Fibroblast of upper back skin (primary cell): ENCODE measurements at places on chromosomes 16 and 17.
A peak's percentile ranks its signal among the peaks of the same experiment; 100 is the strongest.

DNA sequence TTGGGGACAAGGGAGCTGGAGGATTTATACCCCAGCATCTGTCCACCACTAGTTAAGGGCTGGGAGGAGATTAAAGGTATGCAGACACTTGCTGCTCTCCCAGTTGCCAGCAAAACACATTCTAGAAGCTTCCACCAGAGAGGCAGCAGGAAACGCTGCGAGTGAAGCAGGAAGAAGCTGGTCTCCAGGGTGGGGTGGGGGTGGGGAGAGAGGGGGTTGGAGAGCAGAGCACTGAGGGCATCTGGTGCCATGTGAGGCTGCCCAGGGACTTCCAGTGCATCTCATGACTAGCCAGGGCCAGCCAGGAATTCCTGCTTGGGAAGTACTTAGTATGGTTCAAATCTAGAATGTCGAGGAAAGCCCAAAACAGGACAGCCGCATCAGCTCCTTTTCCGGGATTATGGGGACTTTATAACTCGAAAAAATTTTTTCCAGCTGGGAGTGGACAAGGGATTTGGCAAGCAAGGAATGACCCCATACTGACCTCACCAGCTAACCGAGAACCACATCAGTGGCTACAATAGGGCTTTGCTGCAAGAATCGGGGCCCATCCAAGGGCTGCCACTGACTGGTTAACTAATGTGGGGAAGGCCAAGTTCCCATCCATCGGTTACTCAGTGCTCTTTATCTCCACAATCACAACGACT lies 26.2 kb upstream of the AXIN2 start:
- no peak for DNase-seq

DNA sequence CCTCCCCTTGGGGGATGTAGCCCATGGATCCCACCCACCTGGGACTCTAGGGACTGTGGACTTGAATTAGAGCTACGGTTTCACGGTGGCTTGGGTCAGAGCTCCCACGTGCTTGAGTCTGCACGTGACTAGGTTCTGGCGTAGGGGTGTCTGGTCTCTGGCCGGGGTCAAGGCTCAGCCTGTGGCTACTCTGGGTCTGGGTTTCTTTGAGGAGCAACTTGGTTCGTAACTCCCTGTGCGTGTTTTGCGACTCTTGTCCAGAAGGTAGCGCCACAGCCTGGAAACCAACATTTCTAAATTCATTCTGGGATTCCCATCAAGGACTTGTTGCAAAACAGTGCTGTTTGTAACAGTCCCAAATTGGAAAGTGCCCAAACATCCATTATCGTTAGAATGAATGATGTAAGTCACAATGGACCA lies 470 bp upstream of the GGT6 start:
- no peak for DNase-seq

- DNase-seq: no peak
Observed at GRCh38 chr17:79075446-79075750, 774 bp downstream of the ENGASE start.

DNA sequence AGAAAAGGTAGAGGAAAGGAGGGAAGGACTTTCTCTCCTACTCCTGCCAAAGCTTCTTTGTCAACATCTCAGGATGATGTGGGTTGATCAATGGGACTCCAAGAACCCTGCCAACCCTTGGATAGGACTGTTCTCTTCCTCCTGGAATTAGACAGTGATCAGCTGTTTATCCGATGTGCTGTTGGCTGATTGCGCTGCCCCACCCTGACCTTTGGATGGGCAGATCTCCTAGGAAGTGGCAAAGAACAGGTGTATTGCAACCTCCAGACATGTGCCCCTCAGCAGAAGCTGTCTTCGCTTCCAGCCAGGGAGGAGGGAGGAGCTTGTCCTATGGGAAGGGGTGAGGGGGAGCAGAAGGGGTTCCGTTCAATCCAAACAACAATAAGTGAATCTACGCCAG lies 30.5 kb downstream of the SLC5A11 start:
- no peak for DNase-seq

DNA sequence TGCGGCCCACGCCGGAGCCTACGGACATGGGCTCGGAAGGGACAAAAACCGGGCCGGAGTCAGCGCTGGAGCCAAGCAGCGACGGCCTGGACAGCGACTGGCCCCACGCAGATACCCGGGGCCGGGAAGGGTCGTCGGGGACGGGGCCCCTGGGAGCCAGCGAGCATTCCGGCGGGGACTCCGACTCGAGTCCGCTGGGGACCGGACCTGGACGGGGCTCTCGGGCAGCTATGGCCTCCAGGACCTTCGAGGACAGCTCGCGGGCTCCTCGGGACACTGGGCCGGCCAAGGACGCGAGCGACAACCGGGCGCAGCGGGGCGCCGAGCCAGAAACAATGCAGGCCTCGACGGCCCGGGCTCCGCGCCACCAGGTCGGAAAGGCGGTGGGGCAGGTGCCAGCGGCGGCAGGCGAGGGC lies 1.0 kb downstream of the MYO15B start:
- DNase-seq: no peak

GRCh38 chr16:71373073-71373472 lies 14.6 kb downstream of the CALB2 start:
- DNase-seq: peak; percentile 46

- peak; percentile 46 for DNase-seq
Observed at GRCh38 chr17:4199818-4200402, 56.9 kb downstream of the CYB5D2 start.

DNA sequence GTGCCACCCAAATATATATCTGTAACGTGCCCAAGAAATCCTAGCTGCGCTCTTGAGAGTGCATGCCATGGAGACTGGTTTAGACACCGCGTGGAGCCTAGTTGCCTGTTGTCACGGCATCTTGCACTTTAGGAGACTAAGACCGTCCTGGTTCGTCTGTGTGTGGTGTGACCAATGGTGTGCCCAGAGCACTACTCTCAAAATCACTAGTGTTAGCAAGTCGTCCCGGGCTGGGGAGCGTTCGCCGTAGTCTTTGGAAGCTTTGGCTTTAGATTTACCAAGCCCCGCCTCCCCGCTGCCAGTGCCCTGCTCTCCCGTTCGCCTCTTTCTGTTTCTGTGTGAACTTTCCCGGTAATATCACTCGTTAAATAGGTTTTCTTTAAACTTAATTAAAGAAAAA lies 27.0 kb downstream of the CLUH start:
- DNase-seq: no peak

DNA sequence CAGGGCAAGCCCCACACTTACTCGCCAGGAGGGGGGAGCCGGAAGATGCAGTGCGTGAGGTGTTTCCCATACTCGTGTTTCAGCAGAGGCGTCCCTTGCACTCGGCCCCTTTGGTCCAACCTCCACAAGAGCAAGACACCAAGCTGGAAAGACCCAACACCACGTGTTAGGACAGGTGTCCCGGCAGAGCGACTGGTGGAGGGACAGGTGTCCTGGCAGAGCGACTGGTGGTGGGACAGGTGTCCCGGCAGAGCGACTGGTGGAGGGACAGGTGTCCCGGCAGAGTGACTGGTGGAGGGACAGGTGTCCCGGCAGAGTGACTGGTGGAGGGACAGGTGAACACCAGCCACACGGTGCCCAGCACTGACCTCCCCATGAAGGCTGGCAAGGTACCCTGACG lies 19.4 kb downstream of the IFT140 start:
- no peak for DNase-seq

DNA sequence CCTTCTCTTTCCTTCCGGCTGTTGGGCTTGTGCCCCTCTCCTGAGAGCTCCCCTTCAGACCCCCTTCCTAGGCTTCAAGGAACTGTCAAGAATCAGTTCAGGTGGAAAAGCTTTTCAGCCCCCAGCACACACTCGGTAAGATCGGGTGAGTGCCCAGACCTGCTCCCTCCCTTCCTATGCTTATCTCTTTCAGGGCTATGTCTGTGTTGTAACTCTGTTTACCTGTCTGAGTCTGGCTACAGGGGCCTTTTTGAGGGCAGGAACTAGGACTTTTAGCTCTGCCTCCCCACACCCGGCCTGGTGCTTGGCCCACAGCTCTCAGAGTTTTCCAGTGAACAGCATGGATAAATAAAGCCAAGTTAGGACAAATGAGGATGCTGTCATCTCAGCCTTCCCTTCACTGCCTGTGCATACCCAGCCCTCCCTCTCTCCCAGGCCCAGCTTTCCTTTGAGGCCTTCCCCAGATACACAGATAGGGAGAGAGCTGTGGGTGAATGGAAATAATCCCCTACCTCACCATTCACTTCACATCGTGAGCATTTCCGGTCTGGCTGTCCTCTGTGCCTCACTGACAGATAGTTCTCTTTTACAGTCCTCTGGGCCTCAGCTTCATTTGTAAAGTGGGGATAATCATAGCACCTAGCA lies 5.7 kb upstream of the MRPS23 start:
- no peak for DNase-seq

DNA sequence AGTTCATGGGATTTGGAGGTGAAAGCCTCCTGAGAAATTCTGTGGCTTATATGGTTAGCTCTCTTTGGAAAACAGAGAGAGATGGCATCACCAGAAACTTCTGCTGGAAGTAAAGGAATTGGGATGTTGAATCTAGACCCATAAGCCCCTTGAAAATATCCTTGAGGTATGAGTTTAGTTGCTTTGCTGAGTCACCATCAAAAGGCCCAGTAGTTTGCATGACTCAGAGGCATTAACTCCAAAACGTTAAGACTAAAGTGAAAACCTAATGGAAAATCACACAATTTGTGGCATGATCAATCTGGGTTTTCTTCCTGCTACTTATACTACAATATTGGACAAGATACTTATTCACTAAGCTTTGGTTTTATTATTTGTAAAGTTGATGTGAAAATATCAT lies 349.2 kb upstream of the SALL1 start:
- DNase-seq: peak; percentile 33
